GM23248 (cell line): ENCODE measurements at places on chromosomes 3 and 15. TPM values are rescaled to one million over a fixed set of nuclear protein-coding genes. Genes with fewer than 3 reads are reported as not detected.
A peak's percentile ranks its signal among the peaks of the same experiment; 100 is the strongest.

GRCh38 chr15:59347915-59348314 lies 24.8 kb downstream of the MYO1E start:
- no peak overlapping the region for H3K4me3 ChIP-seq
- no peak for DNase-seq
- H3K27ac ChIP-seq, result no peak overlapping the region
- peaks cover 30% of the 10 kb centered on the region for H3K4me1 ChIP-seq
- peaks cover 2% of the 10 kb centered on the region; the same call in 1 of the 2 replicates for H3K36me3 ChIP-seq

DNA sequence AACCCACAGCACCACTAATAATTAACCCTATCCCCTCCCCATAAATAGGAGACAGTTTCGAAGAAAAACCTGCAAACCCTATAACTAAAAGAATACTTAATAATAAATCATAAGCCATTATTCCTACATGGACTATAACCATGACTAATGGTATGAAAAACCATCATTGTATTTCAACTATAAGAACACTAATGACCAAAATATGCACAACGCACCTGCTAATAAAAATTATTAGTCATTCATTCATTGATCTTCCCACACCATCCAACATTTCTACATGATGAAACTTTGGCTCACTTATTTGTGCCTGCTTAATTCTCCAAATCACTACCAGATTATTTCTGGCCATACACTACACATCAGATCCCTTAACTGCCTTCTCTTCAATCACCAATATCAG lies 16.6 kb downstream of the AQP9 start:
- no peaks in the 10 kb centered on the region for H3K36me3 ChIP-seq
- no peak for DNase-seq
- H3K27ac ChIP-seq, result no peak overlapping the region
- H3K27me3 ChIP-seq, result no peaks in the 10 kb centered on the region

GRCh38 chr3:14166877-14167603 lies 11.4 kb downstream of the XPC start:
- peaks cover 32% of the 10 kb centered on the region for H3K4me1 ChIP-seq
- no peaks in the 10 kb centered on the region for H3K27me3 ChIP-seq
- no peak overlapping the region for H3K4me3 ChIP-seq
- no peak for DNase-seq

DNA sequence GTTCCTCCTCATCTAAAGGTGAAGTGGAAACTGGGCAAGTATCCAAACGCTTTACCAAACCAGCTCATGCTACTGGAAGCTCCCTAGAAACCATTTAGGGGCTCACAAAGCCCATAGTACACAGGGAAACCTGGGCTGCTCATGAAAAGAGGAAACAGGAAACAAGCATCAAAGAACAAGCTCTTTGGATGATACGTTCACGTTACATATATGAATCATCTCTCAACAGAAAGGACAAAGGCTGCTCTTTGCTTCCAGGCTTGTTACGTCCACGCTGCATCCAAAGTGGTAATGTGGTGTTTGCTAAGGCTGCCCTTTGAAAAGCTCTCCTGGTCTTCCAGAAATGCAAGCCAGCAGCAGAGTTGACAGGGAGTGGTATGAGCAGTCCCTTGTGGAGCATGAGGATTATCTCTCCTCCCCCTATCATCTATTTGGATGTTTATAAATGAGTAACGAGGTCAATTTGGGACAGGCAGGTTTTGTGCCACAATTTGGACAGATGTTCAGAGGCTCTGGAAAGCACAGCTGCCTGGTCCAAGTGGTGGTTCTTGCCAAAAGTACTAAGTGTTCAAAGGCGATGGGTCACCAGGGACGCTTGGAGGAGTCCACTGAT lies 98.0 kb upstream of the RORA start:
- H3K36me3 ChIP-seq, result no peaks in the 10 kb centered on the region
- H3K27me3 ChIP-seq, result no peaks in the 10 kb centered on the region
- H3K4me3 ChIP-seq, result no peak overlapping the region
- no peaks in the 10 kb centered on the region for H3K4me1 ChIP-seq
- H3K27ac ChIP-seq, result no peak overlapping the region

GRCh38 chr3:108130701-108131474 lies 40.1 kb upstream of the CD47 start:
- H3K27ac ChIP-seq, result peak overlapping the region; percentile 68
- H3K27me3 ChIP-seq, result no peaks in the 10 kb centered on the region
- H3K4me3 ChIP-seq, result peak overlapping the region; percentile 40
- DNase-seq, result peak; percentile 94
- no peaks in the 10 kb centered on the region for H3K36me3 ChIP-seq

ARL8B gene
- 47.2 and 57.3 TPM in 2 replicates for total RNA-seq
